Articular chondrocyte of knee joint (primary cell): ENCODE measurements at places on chromosomes 7 and 10. TPM values are rescaled to one million over a fixed set of nuclear protein-coding genes. Genes with fewer than 3 reads are reported as not detected.

Gene DENND2A
- total RNA-seq: 0.78 and 0.97 TPM in 2 replicates

Gene TYW1
- 14.5 and 15.8 TPM in 2 replicates for total RNA-seq

Gene TMEM229A
- not detected in 2 replicates for total RNA-seq

Gene C10orf105
- 1.8 and 2.9 TPM in 2 replicates for total RNA-seq

Gene C7orf57
- under 0.01 TPM in 1 of 2 replicates, not detected in the other for total RNA-seq

Gene CNTNAP2
- 0.11 TPM in 1 of 2 replicates, not detected in the other for total RNA-seq

Gene CC2D2B
- total RNA-seq: 0.13 and 0.65 TPM in 2 replicates

Gene GRB10
- 42.8 and 43.6 TPM in 2 replicates for total RNA-seq
